Stimulated activated CD4-positive, alpha-beta T cell treated with anti-CD3 and anti-CD28 coated beads, Interleukin-15, amount 100 ng/mL, for 1 hour (primary cell): ENCODE measurements at places on chromosomes 6 and 20.

DNA sequence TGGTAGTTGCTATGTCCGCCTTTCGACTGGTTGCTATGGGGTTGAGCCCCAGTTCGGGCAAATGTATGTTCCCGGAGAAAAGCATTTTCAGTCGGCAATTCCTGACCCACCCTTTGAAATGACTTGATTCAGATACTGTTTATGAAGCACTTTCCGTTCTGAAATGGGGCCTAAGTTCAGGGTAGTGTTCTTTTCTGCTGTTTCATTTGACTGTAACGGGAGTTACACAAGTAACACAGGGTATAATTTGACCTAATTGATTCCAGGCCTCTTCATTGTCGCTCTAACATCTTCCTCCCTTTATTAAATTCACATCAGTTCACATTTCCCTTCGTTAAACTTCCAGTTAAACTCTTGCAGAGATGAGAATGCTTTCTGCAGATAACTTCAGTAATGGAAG is 85.5 kb downstream of the BMP6 start:
- no peak for DNase-seq

DNA sequence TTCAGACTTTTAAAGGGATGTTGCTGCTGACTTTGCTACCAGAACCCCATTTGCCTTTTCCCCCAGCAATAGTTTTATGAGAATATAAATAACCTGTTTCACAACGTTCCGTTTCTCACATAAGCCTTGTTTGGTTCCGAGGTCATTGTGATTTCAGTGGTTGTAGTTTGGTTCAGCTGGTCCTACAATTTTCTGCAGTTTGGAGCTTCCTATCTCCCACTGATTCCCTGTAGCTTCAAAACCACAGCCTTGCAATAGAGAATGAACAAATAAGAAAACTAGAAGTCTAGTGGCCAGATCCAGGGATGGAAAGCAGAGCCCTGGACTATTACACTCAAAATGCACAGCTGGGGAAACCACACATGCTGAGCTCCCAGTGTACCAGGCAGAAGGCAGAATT is 24.1 kb upstream of the SH3BGRL2 start:
- DNase-seq = no peak

DNA sequence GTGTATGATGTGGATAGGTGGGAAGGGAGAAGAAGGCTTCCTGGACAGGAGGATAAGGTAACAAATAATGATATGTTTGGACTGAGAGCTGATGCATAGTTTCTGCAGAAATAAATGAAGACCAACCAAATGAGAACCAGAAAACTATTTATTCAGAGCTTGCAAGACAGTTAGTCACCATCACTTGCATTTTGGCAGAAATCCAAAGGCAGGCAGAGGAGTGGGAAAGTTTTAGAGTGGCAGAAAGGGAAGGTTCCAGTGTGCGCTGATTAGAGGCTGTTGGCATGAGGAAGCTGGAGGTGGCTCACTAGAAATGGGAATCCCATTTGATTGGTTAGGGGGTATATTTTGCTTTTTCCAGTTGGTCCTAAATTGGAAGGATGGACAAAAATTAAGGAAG is 13.0 kb upstream of the F13A1 start:
- DNase-seq = no peak

- DNase-seq = no peak
These were observed 217.2 kb upstream of the FOXA2 start for GRCh38 chr20:22801528-22801927.

- no peak for DNase-seq
These were observed 5.1 kb downstream of the PRND start for GRCh38 chr20:4726710-4727397.

DNA sequence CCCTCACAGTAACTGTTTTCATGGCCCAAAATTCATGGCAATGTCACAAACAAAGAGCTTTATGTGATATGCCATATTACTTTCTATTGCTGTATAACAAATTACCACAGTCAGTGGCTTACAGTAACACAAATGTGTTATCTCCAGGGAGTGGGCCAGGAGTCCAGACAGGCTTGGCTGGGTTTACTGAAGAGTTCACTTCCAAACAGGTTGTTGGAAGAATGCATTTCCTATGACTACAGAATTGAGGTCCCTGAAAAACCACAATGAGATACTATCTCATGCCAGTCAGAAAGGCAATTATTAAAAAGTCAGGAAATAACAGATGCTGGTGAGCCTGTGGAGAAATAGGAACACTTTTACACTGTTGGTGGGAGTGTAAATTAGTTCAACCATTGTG is 431.9 kb downstream of the PKHD1 start:
- no peak for DNase-seq

- no peak for DNase-seq
These were observed 67.0 kb upstream of the SIRPA start for GRCh38 chr20:1827974-1828785.

GRCh38 chr6:147109707-147110106 is 94.5 kb upstream of the STXBP5 start:
- no peak for DNase-seq

GRCh38 chr6:42387336-42387735 is 64.4 kb downstream of the TRERF1 start:
- DNase-seq = no peak

GRCh38 chr6:144585217-144585814 is 300.2 kb downstream of the UTRN start:
- DNase-seq = no peak

DNA sequence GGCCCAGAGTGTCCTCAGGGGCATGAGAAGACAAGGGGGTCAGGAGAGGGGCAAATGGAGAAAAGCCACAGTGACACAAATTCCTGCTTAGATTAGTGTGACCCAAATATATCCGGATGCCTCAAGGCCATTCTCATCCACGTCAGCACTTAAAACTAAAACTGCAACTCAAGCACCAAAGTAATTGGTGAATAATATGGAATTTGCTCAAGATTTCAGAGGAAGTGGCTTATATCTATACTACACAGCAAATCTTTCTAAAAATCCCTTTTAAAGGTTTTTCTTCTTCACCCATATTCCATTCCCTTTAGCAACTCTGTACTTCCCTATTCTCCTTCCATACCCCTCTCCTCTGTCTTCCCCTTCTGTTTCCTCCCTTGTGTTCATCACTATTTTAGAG is 15.2 kb downstream of the DEF6 start:
- DNase-seq = no peak

- no peak for DNase-seq
These were observed 14.5 kb downstream of the CSNK2A1 start for GRCh38 chr20:528923-529604.

DNA sequence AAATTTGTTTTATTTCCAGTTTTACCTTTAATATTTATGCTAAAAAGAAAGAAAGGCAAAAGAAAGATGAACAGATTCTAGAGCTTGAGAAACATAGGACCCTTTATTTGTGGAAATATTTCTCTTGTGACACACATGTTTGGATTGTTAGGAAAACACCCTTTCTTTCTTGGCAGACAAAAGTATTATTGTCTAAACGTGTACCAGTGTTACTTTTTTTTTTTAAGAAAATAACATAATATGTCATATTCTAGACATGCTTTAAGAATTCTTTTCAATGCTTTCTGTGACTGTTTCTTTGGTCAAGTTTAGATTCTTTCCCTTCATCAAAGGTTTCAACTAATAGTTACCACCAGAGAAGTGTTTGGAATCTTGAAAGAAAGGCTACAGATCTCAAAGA is 183.4 kb upstream of the CNR1 start:
- DNase-seq = no peak

- no peak for DNase-seq
These were observed 5.8 kb downstream of the HDGFL1 start for GRCh38 chr6:22575190-22575589.

DNA sequence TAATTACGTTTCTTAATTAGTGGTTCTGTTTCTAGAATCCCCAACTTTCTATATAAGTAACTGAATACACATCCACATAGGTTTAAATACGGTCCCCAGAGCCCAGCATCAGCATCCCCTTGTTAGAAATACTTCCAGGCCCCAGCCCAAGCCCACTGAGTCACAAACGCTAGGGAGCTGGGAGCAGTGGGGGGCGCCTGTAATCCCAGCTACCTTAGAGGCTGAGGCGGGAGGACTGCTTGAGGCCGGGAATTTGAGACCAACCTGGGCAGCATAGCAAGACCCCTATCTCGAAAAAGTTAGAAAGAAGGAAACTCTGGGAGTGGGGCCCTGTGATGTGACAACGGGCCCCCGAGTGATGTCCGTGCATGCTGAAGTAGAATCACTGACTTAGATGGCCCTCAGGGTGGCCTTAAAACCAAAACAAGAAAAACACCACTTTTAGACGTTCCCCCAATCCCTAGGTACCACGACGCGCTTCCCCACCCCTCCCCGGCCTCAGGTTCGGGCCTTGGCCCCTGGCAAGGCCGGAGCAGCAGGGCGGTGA is 1.3 kb upstream of the PPP1R3G start:
- no peak for DNase-seq

GRCh38 chr6:67664942-67665341 is 970.1 kb upstream of the ADGRB3 start:
- no peak for DNase-seq

- DNase-seq = no peak
These were observed 18.9 kb upstream of the RPL7L1 start for GRCh38 chr6:42860481-42860880.

DNA sequence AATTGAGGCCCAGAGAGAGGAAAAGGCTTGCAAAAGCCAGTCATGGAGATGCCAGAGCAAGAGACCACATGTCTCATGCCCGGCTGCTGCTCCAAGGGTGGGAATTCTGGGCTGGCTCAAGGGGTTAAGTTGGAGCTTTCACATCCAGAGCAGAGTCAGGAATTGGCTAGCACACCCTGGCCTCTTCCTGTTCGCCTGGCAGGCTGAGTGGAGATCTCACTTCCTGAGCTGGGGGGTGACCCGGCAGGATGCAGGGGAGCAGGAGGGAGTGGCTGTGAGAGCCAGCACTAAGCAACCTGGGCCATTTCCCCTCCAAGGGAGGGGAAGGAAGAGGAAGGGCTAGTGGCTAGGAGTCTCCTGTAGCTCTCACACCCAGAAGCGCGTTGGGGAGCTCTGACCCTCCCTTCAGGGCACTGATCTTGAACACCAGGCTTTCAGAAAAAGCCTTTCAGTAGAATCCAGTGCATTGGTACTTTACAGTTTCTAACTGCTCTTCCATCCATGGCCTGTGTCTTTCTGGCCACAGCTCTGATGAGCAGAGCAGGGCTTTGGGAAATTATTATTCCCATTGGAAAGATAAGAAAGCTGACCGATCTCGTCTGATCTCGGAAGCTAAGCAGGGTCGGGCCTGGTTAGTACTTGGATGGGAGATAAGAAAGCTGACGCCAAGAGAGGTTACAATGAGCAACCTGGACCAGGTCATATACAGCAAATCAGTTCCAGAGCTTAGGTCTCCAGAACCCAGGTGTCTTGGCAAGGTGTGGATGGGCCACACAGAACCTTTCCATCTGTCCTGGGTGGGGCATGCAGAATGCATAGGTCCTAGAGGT is 2.2 kb upstream of the CCM2L start:
- no peak for DNase-seq

GRCh38 chr6:166939345-166939744 is 17.0 kb downstream of the RNASET2 start:
- DNase-seq = no peak

- no peak for DNase-seq
These were observed 98.1 kb downstream of the FARS2 start for GRCh38 chr6:5359417-5359816.

DNA sequence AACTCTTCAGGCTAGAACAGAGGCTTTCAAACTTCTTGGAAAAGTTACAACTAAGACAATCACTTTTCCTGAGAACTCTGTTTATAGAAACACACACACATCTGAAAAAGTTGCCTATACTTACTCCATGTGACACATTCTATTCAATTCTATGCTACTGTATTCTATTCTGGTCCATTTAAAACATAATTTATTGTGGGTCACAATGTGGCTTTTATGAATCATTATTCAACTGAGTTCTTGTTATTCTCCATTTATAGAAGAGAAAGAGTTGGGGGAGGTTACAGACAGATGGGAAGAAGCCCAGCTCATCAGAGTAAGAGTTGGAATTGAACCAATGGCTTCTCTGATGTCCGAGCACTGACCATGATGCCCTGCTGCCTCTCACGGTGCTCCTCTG is 21.6 kb upstream of the BCAS1 start:
- no peak for DNase-seq

GRCh38 chr6:52894285-52894684 is 15.2 kb downstream of the GSTA3 start:
- DNase-seq = no peak

GRCh38 chr6:431986-432385 is 40.4 kb downstream of the IRF4 start:
- no peak for DNase-seq

DNA sequence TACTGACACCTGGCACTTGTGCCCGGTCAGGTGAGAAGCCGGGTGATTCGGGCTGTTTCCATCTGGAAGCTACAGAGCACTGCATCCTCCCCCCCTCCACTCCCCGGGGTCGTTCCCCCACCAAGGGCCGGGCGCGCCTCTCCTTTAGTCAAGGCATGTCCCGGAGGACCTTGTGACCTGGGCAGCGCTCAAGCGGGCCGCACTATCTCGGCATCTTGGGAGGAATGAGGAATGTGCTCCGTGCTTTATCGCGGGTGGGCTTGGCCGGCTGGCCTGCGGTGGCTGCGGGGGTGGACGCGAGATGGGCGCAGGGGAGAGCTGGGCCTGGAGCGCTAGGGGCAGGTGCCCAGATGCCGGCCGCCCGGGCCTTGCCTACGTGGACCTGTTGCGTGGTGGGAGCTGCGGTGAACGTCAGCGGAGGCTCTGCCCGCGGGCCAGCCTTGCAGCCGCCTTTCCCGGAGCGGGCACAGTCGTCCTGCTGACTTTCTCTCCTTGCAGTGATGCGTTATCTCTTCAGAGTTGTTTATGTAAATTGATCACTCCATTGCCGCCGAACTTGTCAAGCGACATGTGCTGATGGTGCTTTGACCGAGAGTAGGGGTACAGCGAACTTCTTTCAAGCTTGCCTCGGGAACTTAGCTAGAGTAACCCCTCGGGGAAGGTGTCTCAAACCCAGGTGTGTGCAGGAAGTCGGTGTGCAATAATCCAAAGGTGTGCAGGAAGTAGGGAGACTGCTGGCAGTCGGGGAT is 1.1 kb downstream of the LRRC1 start:
- peak; percentile 3 for DNase-seq

DNA sequence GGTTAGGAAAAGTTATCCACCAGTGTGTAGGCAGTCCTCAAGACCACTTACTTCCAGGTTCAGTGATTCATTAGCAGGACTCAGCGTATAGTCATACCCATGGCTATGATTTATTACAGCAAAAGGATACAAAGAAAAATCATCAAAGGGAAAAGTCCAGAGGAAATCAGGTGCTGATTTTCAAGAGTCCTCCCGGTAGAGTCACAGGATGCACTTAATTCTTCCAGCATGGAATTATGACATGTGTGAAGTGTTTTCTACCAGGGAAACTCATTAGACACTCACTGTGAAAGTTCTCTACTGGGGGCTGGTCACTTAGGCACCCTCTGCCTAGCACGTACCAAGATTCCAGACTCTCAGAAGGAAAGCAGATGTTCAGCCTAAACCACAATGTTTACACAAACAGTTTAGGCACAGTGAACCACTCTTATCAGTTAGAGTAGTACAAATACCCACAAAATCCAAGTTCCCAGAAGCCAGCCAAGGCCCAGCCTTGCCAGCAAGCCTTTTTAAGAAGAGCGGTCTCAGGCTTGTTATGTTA is 10.2 kb downstream of the WFDC3 start:
- DNase-seq = no peak

- peak; percentile 55 for DNase-seq
These were observed 6.5 kb downstream of the PEDS1 start for GRCh38 chr20:50146732-50147662.
